Myocyte (in vitro differentiated cells): ENCODE measurements at places on chromosomes 2 and 18.

DNA sequence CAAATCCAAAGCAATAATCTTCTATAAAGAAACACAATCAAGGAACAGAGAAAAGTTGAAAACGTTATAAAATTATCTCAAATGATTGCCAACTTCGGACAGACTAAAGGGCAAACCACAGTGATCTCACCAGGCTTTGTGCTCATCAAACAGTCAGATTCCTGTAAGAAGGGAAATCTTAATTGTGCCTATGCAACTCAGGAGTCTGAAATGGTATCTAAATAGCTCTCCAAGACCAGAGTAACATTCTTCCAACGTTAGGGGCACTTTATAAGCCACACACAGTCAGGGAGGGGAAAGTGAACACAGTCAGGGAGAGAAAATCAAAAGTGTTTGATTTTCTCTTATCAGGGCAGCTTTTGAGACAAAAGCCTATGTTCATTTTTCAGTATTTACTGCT lies 29.4 kb downstream of the PLEKHM3 start:
- DNase-seq: no peak

DNA sequence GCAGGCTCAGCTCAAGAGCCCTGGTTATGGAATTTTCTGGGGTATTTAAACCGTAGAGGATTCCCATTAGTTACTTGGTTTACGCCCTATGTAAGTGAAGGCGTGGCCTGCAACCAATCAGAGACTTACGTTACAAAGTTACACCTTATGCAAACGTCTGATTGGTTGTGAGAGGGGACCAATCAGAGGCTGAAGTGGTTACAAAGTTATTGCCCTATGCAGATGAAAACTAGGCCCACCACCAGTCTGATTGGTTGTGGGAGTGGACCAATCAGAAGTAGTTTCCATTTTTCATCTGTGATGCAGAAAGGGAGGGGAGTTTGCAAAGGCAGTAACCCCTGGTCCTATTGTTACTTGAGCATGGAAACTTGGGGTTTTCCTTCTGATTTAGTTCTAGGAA lies 49.1 kb downstream of the DLGAP1 start:
- no peak for DNase-seq

DNA sequence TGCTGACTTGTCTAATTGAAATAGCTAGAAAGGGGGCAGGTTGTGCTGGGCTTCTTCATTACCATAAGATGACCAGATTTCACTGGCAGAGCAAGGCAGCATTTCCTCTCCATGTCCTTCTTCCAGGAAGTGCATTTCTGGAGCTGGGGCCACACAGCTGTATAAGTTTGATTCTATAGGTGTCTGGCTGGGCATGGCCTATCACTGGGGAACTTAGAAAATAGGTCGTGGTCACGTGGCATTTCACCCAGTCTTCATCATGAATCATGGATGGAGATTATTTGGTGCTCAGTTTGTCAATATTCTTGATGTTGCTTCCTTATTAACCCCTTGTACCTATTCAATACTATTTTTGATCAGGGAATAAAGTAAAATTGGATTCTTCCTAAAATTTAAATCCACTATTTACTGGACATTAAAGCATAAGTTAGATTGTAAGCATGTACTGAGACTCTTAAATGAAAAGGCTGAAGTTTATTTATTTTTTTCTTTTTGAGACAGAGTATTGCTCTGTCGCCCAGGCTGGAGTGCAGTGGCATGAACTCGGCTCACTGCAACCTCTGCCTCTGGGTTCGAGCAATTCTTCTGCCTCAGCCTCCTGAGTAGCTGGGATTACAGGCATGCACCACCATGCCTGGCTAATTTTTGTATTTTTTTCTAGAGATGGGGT lies 49.5 kb upstream of the TMEM87B start:
- DNase-seq: no peak

GRCh38 chr2:78541088-78541450 lies 484.4 kb upstream of the REG3G start:
- no peak for DNase-seq

DNA sequence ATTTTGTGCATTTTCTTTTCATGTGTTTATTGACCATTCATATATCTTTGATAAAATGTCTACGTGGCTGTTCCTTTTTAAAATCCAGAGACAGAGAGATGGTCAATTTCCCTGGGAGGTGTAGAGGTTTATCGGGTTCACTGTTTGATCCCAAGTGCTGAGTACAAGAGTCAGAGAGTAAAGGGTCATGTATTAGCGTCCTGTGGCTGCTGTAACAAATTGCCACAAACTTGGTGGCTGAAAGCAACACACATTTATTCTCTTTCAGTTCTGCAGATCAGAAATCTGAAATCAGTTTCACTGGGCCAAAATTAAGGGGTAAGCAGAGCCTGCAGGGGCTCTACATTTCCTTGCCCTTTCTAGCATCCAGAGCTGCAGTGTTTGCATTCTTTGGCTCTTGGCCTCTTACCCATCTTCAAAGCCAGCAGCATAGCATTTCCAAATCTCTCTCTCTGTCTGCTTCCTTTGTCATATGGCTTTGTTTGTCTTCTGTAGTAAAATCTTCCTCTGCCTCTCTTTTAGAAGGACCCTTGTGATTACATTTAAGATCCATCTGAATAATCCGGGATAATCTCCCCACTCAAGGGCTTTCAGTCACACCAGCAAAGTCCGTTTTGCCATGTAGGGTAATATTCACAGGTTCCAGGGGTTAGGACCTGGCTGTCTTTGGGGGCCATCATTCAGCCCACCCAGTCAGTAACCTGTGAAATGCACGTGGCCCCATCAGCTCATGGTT lies 49.9 kb downstream of the TMEM17 start:
- DNase-seq: no peak
